Hippocampal formation (tissue), 2 donors: ENCODE measurements at places on chromosomes 12 and 14.

- no peak for DNase-seq
Measured at GRCh38 chr12:44253338-44253856, 417.5 kb downstream of the TMEM117 start.

DNA sequence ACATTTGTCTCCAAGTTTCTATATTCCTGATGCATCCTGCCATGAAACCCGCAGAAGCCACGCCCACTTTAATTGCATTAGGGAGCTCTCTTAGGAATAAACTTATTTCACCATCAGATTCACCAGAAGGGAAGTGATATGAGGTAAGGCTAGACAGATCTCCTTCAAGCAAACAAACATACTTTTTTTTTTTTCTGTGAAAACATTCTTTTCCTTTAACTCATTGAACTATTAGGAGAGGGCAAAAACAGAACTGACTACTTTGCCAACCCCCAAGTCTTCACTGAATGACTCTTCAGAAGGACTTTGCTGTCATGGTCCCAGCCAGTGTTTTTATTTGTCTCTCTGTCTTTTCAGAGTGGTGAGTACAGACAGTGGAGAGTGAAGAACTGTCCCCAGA lies 48.4 kb downstream of the GTF2A1 start:
- no peak for DNase-seq

GRCh38 chr14:68723808-68724268 lies 69.0 kb downstream of the ZFP36L1 start:
- no peak for DNase-seq

GRCh38 chr12:46556105-46556559 lies 183.6 kb upstream of the SLC38A2 start:
- DNase-seq, result no peak

DNA sequence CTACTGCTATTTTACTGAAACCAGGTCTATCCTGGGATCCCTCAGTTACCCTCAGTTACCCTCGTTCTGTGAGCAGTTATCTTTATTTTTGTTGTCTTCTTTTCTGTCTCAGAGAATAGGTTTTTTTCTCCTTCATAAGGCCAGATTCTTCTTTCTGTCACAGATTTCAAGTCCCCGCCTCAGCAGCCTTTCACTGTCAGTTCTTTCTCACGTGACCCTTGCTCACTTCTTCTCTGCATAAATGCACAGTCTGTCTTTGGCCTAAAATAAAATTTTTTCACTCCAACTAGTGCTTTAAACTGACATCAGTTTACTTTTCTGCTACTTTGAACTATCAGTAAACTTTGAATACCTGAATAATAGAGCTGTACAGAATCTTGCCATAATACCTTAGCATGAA lies 299.7 kb downstream of the ERC1 start:
- no peak for DNase-seq

DNA sequence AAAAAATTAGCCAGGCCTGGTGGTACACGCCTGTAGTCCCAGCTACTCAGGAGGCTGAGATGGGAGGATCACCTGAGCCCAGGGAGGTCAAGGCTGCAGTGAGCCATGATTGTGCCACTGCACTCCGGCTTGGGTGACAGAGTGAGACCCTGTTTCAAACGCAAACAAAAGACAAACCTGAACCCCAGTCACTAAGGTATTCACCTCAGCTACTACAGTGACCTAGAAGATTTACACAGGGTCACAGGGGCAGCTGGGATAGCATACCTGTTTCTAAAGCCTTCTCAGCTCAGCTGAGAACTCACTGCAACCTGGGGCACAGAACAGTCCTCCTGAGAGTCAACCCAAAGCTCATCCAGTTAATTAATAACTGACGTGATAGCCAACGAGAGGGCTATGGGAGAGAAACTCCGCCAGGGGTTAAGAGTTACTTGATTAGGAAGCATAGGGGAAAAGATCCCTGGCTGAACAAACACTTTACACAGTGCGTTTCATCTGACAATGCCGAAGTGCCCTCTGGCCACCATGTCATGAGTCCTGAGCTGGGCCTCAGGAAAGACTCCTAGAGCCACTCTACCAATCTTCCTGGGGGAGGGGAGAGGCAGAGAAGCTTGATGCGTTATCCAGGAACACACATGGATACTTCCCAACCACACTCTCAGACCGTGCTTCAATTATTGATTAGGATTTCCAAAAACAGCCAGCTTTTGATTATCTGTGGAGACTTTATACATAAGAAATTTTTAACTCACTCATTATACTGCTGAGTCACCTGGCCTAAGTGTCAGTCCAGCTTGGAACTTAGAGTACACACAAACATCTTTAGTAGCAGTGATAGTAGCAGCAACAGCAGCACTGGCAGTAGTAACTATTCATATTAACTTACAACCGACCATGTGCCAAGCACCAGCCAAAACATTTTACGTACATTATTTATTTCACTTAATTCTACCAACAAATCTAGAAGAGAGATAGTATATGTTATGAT lies 48.2 kb downstream of the FOXN3 start:
- DNase-seq, result no peak

- no peak for DNase-seq
Measured at GRCh38 chr14:104717646-104718045, 6.4 kb upstream of the ADSS1 start.

DNA sequence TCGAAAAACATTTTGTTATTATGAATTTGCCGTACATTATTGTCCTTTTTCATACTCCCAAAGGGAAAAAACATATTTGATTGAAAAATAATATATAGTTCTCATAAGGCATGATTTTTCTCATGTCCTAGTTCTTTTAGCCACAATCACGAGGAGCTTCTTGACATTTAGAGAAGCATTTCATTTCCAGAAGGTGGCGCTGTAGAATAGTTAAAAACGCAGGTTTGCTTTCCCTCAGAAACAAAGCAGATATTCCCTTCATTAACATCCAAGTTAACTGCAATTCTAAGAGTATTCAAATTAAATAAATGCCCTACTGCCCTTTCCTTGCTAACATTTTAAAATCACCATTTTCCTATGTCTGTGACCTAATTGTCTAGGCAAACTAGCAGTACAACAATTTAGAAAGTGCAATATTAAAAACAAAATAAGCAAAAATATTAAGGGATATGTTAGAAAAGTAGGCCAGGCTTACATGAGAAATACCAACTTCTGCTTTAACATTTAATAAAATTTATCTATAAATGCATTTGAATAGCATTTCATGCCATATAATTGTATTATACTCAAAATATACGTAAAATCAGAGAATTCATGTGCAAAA lies 10.9 kb upstream of the PIK3C2G start:
- DNase-seq, result peak; percentile 79

GRCh38 chr12:106309671-106310505 lies 7.4 kb downstream of the TCP11L2 start:
- DNase-seq, result no peak

GRCh38 chr14:96309896-96310330 lies 53.2 kb downstream of the ATG2B start:
- no peak for DNase-seq

- DNase-seq, result no peak
Measured at GRCh38 chr14:98184457-98184856, 1087.5 kb downstream of the BCL11B start.

DNA sequence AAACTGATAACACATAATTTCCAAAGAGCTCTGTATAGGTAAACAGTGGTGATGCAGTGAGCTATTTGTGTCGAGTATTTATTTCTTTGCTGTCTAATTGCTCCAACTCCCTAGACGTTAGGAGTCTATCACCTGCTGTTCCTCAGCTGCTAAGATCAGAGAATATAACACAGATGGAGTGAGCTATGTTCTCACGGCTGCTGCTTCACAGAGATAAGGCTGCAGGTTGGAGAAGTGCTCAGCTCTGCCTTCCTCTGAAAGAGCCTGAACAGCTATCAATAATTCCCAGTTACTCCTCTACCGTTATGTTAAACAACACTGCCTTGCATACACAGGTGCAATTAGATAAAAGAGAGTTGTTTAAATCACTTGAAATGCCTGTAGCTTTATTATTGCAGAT lies 103.2 kb upstream of the MDGA2 start:
- DNase-seq, result no peak

GRCh38 chr12:21451529-21451928 lies 14.1 kb downstream of the PYROXD1 start:
- no peak for DNase-seq

GRCh38 chr12:28191051-28192048 lies 1.1 kb downstream of the CCDC91 start:
- DNase-seq, result no peak

DNA sequence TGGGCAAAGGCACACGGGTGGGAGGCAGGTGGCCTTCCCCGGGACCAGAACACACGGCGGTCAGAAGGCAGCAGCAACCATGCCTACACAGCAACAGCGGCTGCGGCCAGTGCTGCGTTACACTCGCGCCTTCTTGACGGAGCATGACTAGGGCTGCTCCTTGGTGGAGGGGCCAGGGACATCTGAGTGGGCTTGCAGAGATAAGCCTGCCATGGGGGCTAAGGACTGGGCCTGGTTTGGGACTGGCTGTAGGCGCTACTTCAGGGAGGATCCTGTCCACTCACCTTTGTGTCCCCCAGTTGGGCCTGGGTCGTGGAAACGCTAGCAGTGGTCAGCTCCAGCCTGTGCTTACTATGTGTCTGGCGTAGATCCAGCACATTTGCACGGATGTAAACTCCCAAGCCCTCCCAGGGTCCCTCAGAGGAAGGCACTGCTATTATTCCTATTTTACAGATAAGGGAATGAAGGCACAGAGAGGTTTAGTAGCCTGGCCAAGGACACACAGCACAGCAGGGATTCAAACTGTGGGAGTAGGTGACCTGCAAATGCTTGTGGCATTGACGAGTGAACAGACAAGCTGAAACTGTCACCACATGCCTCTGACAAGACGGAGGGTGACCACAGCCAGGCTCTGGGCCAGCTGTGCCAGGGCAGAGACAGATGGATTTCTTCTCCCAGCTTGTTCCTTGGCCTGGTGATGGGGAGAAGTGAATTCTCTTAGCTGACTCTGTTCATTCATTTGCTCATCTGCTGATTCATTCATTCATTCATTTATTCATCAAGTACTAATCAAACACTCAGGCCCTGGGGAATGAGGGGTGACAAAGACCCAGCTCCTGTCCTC lies 31.9 kb upstream of the DLK1 start:
- DNase-seq, result no peak

DNA sequence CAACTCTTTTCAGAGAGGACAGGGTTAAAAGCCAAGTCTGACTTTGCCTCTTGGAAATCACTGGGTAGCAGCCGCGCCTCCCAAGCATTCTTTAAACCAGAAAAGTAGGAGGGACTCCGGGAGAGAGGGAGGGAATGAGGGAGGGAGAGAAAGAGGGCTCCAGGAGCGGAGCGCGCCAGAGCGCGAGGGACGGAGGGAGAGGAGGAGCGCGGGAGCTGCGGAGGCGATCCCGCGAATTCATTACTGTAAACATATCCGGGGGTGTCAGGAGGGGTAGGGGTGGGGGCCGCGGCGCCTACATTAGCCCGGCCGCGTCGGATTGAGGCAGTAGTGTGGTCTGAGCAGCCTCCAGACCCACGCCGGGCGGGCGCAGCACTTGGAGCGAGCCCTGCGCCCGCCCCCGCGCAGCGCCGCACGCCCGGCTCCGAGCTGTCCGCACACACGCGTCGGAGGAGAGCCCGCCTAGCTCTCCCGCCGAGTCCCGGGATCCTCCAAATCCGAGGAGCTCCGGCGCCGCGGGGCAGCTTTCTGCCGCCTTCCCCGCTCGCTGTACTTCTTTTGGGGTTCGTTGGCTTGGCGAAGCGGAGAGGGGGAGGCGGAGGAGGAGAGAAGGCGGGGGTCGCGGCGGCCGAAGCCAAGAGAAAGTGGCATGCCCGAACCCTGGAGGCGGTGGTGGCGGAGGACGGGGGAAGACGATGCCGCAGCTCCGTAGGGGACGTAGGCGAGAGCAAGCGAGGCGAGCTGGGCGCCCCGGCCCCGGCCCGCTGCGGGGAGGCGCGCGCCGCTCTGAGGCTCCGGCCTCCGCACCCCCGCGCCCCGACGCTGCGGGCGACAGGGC lies 3.3 kb downstream of the FLRT2 start:
- peak; percentile 67 for DNase-seq

- no peak for DNase-seq
Measured at GRCh38 chr14:52053044-52053443, 15.8 kb downstream of the NID2 start.
